ENCODE measurements at places on chromosomes 4 and X.

- DNase-seq: no peak
Observed at GRCh38 chr4:78313754-78314120, 237.8 kb upstream of the ANXA3 start.

DNA sequence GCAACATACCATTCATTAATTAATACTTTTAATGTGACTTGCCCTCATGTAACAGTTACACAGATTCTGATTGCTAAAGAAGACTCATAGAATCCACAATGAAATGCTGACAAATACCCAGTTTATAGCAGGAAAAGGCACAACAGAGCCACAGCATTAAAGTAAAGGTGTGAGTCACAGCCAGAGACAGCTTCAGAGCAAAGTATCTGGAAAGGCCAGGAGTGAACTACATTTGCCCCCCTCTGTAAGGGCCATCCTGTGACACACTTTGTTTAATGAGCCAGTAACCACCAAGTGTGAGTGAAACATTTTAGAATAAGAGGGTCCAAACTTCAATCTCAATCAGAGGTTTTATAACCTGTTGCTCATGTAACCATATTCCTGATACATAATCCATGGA, 133.8 kb upstream of the TACR3 start:
- no peak for DNase-seq

GRCh38 chr4:144374065-144374464, 233.5 kb upstream of the GYPA start:
- no peak for DNase-seq

- no peak for DNase-seq
Observed at GRCh38 chr4:13546941-13547484, 2.7 kb upstream of the NKX3-2 start.

GRCh38 chr4:109451544-109452273, 18.1 kb downstream of the SEC24B start:
- DNase-seq: no peak

- DNase-seq: no peak
Observed at GRCh38 chr4:145679991-145680455, at the start of gene C4orf51. TSS of gene C4orf51 (plus strand) at chr4:145680146. CDS start at chr4:145680204, 58 bp downstream.

GRCh38 chr4:151139814-151140213, 40.4 kb downstream of the RPS3A start:
- no peak for DNase-seq

- DNase-seq: peak; percentile 42
Observed at GRCh38 chrX:154457491-154458115, 478 bp upstream of the PLXNA3 start.

DNA sequence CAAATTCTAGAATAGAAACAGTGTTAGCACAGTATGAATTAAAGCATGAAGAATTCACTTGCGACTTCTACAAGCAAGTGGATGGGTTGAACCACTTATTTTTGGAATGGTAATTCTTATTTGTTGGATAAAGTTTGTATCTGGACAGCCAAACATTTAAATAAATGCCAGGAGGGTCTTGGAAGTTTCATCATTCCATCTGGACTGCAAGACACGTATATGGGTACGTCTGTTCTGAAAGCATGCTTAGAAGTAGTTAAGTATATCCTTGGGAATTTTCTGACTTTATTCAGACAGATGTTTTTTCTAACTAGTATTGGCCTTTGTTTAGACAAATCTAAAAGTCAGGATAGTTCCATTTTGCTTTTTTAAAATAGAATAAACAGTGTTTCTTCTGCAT, 77.5 kb upstream of the CASK start:
- DNase-seq: no peak
